Brain microvascular endothelial cell (primary cell): ENCODE measurements at places on chromosomes 13 and 19.
A peak's percentile ranks its signal among the peaks of the same experiment; 100 is the strongest.

DNA sequence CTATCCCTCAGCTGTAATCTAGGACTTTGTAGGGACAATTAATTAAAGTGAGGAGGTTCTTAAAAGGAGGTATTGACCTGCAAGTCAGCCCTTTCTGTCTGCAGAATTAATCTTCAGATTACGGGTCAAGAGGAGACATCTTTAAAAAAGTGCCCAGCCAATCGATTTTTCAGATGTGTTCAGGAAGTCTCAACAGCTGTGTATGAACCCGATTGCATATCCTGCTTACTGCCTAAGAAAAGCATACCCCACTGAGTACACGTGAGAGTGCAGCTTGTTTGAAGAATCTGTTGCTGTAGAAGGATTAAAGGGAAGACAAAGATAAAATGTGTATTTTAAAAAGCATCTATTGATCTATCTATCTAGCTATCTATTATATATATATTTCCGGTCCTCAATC, 1194.5 kb downstream of the UQCRFS1 start:
- no peak for DNase-seq

DNA sequence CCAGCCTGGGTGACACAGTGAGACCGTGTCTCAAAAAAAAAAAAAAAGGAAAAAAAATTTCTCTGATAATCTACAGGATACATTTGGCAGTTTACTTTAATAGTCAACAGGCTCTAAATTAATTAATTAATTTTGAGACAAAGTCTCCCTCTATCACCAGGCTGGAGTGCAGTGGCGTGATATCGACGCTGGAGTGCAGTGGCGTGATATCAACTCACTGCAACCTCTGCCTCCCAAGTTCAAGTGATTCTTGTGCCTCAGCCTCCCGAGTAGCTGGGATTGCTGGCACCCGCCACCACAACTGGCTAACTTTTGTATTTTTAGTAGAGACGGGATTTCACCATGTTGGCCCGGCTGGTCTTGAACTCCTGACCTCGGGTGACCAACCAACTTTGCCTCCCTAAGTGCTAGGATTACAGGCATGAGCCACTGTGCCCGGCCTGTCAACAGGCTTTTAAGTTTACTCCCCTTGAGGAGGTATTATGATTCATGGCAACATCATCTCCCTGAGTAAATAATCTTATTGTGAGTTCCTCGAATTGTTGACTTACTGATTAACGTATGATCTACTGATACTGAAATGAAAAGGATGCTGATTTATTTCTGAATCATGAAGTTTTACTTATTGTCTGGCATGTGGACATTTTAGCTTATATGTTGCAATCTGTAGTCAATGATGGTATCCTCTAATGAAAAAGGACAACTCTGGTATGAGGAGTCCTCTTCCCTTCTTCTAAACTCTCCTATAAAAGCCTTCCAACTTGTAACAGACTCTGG, 21.3 kb upstream of the MTRF1 start:
- DNase-seq: peak; percentile 75

DNA sequence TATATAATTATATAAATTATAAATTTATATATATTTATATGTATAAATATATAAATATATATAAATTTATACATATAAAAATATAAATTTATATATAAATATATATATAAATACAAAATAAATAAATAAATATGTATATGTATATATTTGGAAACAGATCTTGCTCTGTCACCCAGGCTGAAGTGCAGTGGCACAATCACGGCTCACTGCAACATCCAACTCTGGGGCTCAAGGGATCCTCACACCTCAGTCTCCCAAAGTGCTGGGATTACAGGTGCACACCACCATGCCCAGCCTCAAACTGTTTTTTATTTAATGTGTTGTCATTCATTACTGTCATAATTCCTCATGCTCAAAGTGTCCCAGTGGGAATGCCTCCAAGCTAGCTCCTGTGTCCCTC, 25.2 kb upstream of the PDCD5 start:
- DNase-seq: no peak

DNA sequence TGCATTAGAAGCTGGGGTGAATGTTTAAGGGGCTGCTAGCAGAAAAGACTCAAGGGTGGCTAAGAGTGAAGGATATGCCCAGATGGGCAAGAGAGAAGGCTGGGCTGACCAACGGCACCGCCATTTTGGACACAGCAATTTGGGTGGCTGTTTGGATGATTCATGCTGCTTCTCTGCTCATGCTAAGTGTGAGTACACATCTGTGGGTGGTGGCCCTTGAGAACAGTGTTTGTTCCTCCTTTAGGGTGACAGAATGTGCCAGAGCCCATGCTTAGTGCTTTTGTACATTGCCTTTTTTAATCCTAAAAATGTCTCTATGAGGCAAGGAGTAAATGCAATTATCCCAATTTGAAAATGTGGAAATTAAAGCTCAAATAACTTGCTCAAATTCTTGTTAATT, 9.8 kb downstream of the CBY2 start:
- DNase-seq: no peak

- DNase-seq: no peak
Observed at GRCh38 chr19:1986357-1987162, 29.0 kb downstream of the BTBD2 start.

DNA sequence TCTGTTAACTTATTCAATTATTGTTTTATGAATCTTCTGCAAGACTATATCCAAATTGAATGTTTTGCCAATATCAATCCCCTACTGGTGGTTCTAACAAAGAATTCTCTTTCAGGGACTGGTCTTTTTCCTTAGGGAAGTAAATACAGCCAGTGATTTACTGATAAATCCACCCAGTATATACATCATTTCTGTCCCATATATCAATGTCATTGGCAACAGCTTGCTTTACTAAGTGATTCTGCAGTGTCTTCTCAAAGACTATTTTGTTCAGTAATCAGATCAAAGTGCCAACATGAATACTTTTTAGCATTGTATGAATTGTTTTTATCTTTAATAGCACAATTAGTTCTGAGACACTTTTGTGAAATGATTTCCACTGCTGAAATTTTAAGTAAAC, 114.0 kb upstream of the OBI1 start:
- DNase-seq: no peak

DNA sequence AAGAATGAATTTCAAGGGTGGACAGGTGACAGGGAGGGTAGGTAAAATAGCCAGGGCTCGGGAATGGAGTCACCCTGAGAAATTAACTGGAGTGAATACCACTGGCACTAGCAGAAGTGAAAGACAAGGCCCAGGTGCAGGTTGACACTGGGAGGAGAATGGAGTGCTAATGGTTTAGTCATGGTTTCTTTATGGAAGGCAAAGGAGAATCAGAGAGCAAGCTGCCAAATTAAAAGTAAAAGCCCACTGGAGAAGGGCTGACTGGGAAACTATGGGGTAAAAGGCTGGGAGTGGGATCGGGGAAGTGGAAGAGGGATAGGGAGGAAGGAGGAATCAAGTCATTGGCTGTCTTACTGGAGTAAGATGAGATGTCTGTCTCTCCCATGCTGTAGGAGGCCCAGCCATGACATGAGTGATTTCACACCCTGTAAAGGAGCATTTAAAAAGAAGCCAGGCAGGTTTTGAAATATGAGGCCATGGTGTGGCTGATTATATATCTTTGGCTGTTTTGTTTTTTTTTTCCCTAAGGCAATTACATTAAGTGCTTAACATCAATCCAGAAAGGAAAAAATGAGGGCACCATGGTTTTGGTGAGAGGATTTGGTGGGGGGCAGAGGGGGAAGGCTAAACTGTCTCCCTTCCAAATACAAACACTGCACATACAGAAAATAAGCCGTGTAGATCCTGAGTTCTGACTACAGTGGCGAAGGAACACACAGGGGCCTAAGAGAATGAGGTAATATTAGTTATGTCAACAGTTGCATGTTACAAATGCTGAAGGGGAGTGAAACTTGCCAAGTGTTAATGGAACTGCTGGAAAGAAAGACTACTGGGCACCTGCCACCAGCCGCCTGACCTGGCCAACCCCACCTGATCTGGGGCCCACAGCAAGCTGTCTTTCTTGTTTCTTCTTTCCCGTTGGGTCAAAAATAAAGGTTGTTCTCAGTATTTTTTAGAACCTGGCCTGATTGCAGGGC, 183.5 kb upstream of the TSC22D1 start:
- no peak for DNase-seq

DNA sequence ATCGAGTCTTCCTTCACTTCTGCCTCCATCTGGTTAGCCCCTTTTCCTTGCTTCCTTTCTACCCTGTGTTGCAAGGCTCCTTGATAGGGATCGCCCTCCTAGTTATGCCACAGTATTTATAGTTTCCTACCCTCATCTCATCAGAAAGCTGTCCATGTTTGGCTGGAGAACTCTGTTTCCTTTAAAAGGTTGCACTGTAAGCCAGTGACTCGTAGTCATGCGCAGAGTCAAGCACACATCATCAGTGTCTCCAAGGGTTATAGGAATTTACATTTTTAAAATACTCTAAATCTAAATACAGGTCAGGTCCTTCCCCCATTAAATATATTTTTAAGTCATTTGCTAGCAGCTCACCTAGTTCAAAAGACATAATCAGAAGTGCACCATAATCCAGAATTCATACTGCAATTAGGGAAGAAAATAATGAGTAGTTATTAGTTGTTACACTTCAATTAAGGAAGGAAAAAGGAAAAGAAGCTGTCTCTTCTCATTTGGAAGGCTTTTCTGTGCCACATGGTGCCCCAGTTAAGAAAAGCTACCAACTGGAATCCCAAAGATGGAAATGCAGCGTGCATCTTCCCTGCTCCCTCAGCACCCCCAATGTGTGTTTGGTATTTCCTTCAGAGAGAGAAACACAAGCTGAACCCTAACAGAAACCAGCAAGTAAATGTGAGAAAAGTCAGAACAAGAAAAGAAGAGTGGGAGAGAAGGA, 81.0 kb downstream of the GPR12 start:
- peak; percentile 24 for DNase-seq

GRCh38 chr19:58352760-58353671, at the start of gene A1BG:
TSS of gene A1BG (minus strand) at chr19:58353492. CDS start at chr19:58353437, 55 bp downstream.
- DNase-seq: no peak

GRCh38 chr19:17968362-17968761, 1.5 kb downstream of the KCNN1 start:
- no peak for DNase-seq

- peak; percentile 80 for DNase-seq
Observed at GRCh38 chr13:45332036-45332830, 8.8 kb downstream of the TPT1 start.

- no peak for DNase-seq
Observed at GRCh38 chr19:1799695-1800342, 12.3 kb downstream of the ATP8B3 start.

DNA sequence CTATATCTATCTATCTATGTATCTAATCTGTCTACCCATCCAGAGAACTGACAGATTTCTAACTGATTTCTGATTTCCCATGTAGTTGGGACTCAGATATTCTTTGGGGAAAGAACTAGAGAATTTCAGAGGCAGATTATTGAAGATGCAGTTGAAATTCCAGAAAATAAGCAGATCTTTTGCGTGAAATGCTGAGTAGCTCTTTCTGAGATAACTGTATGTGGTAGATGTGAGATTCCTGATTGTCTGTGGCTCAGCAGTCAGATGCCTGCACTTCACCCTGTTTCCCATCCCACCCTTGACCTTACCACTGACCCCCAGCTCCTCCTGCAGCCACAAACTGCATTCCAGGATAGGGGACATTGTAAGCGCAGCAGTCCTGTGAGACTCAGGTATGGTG, 61.5 kb downstream of the DGKH start:
- no peak for DNase-seq

DNA sequence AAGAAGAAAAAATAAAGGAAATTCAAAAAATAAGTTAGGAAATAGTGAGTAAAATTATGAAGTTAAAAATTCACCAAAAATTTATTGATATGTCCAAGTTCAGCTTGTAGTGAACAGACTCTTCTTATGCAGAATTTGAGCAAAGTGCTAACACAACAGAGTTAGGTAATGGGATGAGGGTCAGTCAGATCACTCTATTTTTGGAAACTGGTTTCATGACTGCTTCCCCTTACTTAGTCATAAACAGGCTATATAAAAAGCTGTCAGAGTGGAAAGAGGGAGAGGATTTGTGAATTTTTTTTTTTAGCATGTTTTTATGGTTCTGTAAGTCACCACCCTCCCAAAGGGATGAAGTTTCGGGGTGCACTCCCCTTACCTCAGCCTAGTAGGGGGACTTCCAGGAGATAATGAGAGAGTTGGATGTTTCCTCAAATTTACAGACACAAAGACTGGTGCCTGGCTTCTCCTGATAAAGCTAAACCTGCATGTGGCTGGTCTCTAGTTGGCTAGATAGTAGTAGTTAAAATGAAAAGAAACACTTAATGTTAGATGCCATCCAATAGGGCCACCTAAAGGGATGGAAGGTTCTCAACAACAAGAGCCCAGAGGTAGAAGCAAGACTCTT, 4.5 kb downstream of the CPB2 start:
- no peak for DNase-seq

GRCh38 chr19:8210421-8211101, 1.4 kb downstream of the CERS4 start:
- DNase-seq: no peak

DNA sequence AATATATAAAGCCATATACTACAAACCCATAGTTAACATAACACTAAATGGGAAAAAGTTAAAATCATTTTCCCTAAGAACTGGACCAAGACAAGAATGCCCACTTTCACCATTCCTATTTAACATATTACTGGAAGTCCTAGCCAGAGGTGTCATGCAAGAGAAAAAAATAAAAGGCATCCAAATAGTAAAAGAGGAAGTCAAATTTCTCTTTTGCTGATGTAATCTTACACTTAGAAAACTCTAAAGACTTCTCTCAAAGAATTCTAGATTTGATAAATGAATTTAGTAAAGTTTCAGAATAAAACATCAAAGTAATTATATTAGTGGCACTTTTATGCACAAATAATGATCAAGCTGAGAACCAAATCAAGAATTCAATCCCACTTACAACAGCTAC, 678.9 kb upstream of the SLITRK5 start:
- DNase-seq: no peak

DNA sequence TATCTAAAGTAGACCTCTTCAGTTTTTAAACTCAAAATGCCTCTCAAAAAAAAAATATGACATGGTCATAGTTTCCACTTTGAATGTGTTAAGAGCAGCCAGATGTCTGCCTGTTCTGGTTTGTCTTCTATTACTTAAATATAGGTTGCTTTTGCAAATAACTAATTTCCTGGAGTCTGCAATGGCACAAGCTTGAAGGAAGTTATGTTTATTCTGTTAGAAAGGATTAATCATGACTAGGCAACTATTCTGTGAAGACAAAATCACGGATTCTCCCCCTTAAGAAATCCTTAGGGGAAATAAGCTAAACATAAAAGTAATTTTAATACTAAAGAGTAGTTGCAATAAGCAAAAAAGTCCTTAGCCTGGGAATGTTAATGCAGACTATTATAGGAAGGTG, 26.3 kb downstream of the SKA3 start:
- DNase-seq: no peak

DNA sequence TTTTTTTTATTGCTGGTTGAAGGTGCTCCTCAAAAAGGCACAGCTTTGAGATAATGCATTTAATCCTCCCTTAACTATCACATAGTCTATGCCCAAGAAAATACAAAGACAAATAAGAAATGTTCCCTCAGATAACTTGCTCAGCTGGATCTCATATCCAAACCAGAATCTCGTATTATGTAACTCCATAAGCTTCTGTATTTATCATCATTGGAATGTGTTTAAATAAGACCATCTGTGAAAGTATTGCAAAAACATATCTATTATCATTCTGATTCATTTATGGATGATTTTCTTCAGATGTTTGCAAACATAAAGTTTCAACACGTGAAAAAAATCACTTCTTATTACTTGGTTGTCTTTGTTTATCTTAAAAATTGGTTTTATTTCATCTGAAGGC, 190.9 kb downstream of the IRS2 start:
- no peak for DNase-seq
